Activated CD4-positive, alpha-beta memory T cell treated with anti-CD3 and anti-CD28 coated beads for 36 hours (primary cell): ENCODE measurements at places on chromosomes 1 and 21. TPM values are rescaled to one million over a fixed set of nuclear protein-coding genes. Genes with fewer than 3 reads are reported as not detected.

GRCh38 chr1:230220907-230221306 lies 153.9 kb downstream of the GALNT2 start:
- H3K36me3 ChIP-seq = no peaks in the 10 kb centered on the region
- no peak overlapping the region for H3K27ac ChIP-seq
- peaks cover 2% of the 10 kb centered on the region for H3K4me1 ChIP-seq
- no peak overlapping the region for H3K4me3 ChIP-seq
- H3K27me3 ChIP-seq = no peaks in the 10 kb centered on the region

GRCh38 chr1:90486996-90487395 lies 230.1 kb downstream of the BARHL2 start:
- no peak overlapping the region for H3K4me3 ChIP-seq
- no peak for DNase-seq
- H3K27ac ChIP-seq = no peak overlapping the region
- H3K27me3 ChIP-seq = no peaks in the 10 kb centered on the region

DNA sequence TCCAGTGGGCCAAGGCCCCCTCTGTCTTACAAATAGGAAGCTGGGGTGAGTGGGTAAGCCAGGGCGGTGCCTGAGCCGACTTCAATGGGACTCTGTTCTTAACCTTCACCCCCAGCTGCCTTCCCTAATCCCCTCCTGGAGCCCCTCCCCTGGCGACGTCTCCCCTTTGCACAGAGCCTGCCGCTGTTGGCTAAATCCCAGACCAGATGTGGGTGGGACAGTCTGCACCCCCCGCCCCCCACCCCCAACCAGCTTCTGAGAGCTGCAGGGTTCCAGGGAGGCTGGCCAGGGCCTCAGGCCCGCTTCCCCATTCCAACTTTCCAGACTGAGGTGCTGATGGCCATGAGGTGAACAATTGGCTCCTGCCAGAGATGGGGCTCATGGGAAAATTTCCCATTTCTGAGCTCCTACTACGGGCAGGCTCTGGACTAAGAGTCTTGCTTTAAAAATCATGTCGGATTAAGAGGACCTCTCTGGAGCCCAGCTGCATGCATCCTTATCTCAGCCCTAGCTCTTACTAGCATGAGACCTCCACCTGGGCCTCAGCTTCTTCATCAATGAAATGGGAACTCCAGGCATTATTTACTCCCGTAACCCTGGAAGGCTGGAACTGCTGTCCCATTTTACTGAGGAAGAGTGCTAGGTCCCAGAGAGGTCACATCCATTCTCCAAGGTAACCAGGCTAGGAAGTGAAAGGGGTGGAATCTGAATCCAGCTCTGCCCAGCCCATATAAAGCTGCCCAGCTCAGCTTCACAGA lies 6.4 kb downstream of the COL8A2 start:
- H3K4me1 ChIP-seq = peaks cover 4% of the 10 kb centered on the region
- H3K27ac ChIP-seq = no peak overlapping the region
- H3K4me3 ChIP-seq = no peak overlapping the region
- H3K27me3 ChIP-seq = peaks cover 19% of the 10 kb centered on the region
- DNase-seq = no peak

GRCh38 chr1:170273291-170274130 lies 127.8 kb downstream of the NTMT2 start:
- H3K36me3 ChIP-seq = no peaks in the 10 kb centered on the region
- H3K4me1 ChIP-seq = no peaks in the 10 kb centered on the region
- DNase-seq = no peak
- H3K27ac ChIP-seq = no peak overlapping the region
- peaks cover 11% of the 10 kb centered on the region for H3K27me3 ChIP-seq

The CD34 gene
- total RNA-seq = not detected
